Occipital lobe (tissue), 3 donors: ENCODE measurements at places on chromosomes 6 and 20.

GRCh38 chr6:156434795-156435190, 342.4 kb upstream of the ARID1B start:
- no peak for DNase-seq

DNA sequence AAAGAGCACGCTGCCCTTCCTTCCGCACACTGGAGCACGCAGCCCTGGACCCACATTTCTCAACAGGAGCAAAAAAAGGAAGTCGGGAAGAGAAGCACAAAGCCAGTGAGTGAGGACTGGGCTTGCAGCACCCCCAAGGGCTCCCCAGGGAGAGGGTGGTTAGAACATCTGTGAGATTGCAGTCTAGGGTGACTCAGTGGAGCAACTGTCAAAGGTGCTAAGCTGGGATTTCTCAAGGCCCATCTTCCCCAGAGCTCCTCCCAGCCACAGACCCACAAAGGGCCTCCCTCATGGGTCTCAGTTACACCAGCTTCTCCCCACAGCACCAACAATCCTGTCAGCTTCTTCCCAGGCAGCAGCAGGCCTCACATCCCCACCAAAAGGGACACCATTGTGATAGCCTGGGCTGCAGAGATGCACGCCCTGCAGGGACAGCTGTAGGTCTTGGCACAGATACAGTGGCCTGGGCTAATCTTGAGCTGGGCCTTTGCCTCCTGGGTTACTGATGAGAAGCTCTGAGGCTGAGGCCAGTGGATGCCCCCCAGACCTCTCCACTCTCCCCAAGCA, 39.6 kb upstream of the CD93 start:
- DNase-seq: no peak

- no peak for DNase-seq
Measured at GRCh38 chr20:35739294-35740163, 2.5 kb downstream of the RBM39 start.

- no peak for DNase-seq
Measured at GRCh38 chr6:154196333-154196885, 157.4 kb downstream of the OPRM1 start.

DNA sequence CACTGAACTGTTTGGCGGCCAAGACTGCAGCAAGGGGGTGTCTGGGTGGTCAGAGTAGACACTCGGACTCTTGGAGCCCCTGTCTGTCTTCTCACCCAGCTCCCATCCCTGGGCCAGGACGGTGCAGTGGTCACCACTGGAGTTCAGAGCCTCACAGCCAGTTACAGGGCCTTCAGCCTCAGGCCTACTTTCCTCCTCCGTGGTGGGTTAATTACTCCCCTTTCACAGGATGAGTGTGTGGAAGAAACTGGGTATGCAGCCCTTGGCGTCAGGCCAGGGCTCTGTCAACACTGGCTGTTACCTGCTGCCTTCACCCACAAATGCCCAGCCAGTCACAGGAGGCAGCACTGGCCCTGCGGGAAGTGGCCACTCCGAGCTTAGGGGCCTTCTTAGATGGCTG, 1.8 kb upstream of the YTHDF1 start:
- DNase-seq: no peak

DNA sequence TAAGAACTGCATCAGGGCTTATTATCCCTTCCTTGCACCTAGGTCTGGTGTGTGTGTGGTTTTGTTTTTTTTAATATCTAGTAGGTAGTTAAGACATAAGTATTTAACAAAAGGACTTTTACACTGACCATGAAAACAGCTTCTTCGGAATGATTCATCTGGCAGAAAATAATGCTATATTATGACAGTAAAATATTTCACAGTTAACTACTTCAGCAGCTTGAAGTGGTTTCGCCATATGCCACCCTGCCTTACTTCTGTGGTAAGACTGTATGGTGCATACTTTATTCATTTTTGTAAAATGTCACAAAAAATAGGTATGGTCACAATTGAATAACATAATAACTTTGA, 858 bp upstream of the PTPRK start:
- DNase-seq: no peak

DNA sequence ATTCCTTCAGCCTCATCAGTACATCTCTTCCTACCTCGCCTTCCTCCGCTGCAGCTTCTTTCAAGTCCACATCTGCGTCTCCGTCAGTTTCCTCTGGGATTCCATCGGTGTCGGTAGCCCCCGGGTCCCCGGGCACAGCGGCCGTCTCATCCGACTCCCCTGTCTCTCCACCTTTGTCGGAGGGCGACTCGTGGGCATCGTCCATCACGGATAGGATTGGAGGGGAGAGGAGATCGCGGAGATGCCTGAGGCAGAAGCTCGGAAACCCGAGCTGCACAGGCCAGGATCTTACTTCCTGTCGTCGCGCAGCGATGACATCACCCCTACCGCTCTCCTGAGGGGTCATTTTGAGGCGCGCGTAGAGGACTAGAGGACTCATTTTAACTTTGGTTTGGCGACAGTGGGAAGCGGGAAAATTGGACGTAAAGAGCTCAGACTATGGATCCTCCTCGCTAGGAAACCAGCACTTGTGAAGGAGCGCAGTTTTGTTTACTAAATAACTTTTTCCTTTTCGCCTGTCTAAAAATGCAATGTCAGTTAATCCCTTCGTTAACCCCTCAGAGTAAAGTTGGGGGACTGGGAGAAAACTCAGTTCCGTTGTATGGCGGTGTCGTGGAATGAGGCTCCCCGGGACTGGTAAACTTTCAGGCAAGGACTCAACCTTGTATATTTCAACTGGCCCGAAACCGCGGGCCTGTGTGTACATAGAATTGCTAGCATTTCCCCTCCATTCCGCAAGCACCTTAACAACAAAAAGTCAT, at the start of gene TAF11:
TAF11 (minus strand) TSS at position 290 of the 761 bp plus-strand sequence; CDS start at position 205, 85 bp downstream.
- DNase-seq: peak; percentile 85

DNA sequence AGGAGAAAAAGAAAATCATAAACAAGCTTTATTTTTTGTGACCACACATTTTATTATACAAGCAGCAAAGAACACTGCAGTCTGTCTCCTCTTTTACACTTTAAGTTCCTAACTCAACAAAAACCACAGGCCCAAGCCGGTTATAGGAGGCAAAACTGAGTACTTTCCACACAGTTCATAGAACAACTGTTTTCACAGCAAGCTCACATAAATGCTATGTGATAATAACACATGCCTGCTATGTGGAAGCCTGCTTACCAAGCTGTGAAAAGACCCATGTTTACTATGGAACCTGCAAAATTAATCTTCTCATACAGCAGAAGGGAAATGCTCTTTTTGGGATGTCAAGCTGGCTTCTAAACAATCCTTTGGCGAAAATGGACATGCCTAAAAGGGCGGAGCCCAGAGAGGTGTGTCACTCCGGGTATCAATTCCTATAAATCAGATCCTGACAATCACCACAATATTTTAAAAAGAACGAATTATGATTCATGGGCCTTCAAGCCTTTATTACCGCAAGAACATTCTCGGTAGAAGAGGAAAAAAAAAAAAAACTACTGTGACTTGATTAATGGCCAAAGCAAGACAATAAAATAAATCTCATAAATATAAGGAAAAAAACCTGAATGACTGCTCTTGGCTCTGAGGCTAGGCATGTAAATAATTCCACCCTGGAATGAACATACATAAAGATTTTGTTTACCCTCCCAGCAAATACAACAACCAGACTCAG, 2.6 kb downstream of the TRERF1 start:
- no peak for DNase-seq

DNA sequence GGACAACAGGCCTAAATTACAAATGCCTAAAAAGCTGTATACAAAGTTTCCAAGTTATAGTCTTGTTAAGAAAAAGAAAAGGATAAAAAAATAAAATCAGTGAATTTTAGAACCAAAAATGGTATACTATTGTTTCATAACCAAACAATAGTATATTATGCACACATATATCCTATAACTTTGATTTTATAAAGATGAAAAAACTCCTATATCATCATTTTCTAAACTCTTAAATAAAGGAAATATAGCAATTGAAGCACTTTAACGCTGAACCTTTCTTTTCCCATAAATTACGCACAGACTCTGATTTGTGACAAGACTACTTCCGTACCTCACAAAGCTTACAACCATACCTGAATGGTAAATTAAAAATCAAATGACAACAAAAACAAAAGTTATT, 35.9 kb upstream of the MCM9 start:
- no peak for DNase-seq

DNA sequence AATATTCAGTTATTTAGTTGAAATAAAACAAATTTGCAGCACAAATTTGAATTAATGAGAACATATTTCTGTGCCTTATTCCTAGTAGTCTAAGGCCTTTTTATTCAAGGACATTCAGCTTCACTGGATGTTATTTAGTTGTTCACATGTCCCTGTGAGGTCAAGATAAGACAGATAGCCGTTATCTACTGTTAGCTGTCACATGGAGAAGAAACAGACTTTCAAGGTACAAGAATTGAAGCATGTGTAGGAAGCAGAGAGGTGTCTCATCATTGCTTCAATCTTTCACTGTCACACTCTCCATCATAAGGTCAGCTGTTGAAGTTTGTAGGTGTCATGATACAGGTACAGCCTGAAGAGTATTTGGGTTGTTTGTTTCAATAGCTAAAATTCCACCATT, 112.9 kb upstream of the JAG1 start:
- DNase-seq: no peak

DNA sequence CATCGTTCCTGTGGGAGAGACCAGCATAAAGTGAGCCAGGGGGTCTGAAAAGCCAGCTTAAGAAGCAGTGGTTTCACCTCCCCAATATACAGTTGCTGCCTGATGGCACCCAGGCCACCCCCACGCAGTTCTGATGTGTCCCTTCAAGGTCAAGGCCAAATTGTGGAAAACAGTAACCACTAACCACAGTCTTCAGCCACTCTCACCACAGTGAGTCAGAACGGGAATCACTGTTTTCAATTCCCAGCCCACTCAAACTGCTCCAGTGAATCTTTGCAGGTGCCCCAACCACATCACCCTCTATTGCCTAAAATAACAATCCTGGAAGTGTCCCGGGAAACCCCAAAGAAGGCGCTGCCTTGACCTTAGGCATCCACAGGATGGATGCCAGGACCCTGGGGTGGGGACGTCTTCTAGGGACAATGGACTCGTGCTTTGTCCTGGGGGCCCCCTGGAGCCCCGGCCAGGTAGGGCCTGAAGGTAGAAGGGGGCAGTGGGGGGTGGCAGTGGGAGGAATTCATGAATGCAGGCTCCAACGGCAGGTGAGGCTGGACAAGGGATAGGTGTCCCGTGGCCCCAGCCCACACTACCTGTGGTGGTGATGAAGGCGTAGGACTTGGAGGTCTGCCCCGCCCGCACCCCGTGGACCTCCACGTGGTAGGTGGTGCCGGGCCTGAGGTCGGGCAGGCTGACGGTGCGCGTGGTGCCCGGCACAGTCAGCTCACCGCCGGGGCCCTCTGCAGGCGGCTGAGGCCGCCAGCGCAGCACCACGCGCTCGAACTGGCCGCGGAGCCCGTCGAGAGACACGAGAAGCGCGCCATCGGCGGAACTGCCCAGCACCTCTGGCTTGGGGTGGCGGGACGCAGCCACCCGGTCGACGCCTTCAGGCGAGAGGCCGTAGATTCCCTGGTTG, 22.2 kb downstream of the TNXB start:
- no peak for DNase-seq

GRCh38 chr6:13848522-13849150, 34.3 kb upstream of the MCUR1 start:
- no peak for DNase-seq

GRCh38 chr20:43160941-43161340, 28.8 kb downstream of the PTPRT start:
- DNase-seq: no peak

- no peak for DNase-seq
Measured at GRCh38 chr6:157505912-157506491, 125.0 kb downstream of the ZDHHC14 start.

DNA sequence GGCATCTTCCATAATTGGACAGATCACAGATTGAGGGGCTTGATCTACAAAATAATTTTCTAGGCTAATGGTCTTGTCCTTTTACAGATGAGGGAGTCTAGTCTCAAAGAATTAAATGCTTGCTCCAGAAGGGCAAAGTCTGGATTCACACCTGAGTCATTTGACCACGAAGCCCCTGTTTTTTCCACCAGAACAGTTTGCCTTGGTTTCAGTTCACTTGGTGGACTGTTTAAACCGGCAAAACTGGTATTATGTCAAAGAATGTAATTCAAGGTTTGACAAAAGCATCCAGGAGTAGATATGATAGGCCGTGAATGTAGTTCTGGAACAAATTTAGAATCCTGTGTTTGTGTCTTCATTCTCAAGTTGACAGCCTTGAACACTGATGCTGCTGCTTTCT, 3.3 kb downstream of the MYO6 start:
- no peak for DNase-seq

DNA sequence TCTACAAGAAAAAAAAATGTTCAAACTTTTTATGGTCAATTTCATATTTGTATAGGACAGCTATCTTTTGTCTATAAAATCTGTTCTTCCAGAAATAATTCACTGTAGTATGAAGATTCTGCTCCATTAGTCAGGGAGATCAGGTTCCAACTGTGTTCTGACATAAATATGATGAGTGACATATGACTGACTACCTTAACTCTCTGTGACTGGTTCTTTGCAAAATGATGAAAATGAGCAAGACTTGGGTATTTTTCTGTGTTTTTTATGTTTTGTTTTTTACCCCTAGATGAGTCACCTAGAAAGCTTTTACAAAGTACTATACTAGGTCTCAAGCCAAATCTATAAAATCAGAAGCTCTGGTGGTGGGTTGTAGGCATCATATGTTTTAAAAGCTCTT, 229.6 kb downstream of the MMUT start:
- DNase-seq: no peak

- no peak for DNase-seq
Measured at GRCh38 chr6:37554480-37554819, 54.8 kb upstream of the CCDC167 start.

- DNase-seq: no peak
Measured at GRCh38 chr20:39865446-39865845, 823.6 kb downstream of the MAFB start.

- no peak for DNase-seq
Measured at GRCh38 chr6:158476389-158476788, 83.5 kb upstream of the TMEM181 start.
